ENCODE measurements at places on chromosomes 13 and 19. TPM values are rescaled to one million over a fixed set of nuclear protein-coding genes. Genes with fewer than 3 reads are reported as not detected.

GRCh38 chr13:36858290-36858689, 39.3 kb downstream of the RFXAP start:
- DNase-seq: peak; percentile 56

DNA sequence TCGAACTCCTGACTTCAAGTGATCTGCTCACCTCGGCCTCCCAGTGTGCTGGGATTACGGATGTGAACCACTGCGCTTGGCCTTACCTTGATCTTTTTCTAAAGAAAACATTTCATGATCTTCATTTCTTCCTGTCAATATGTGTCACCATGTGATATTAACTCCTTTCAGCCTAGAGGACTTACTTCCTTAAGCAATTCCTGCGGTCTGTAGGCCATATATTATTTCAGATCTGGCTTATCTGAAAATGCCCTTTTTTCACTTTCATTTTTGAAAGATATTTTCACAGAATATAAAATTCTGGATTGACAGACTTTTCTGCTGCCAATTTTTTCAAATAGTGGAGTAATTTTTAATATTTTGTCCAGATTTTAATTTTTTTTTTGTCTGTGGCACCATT, 2.0 kb upstream of the GPR32 start:
- DNase-seq: no peak

The CGB2 gene
- 0.26 TPM for total RNA-seq

DNA sequence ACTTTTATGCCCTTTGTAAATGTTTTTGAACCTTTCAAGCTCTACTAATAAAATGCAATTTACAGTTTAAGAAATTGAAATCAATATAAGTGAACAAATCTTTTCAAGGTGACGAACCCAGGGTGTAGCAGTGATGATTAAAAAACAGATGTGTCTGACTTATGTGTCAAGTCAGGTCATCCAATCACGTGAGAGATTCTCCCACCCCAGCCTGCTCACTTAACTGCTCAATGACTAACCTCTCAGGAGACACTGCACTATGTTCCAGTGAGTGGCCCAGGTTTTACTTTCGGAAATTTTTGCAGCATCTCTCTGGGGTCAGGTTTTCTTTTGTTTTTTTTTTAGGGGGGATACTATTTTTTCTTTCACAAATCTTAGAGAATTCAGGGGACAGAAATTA, 60.7 kb downstream of the ZNF429 start:
- DNase-seq: peak; percentile 28

The KIR2DL3 gene
- total RNA-seq: not detected

GRCh38 chr13:28498481-28499115, 3.7 kb upstream of the FLT1 start:
- no peak for DNase-seq

GRCh38 chr13:36046672-36047071, 84.5 kb downstream of the DCLK1 start:
- DNase-seq: no peak
